ENCODE measurements at places on chromosomes 1 and 21.

DNA sequence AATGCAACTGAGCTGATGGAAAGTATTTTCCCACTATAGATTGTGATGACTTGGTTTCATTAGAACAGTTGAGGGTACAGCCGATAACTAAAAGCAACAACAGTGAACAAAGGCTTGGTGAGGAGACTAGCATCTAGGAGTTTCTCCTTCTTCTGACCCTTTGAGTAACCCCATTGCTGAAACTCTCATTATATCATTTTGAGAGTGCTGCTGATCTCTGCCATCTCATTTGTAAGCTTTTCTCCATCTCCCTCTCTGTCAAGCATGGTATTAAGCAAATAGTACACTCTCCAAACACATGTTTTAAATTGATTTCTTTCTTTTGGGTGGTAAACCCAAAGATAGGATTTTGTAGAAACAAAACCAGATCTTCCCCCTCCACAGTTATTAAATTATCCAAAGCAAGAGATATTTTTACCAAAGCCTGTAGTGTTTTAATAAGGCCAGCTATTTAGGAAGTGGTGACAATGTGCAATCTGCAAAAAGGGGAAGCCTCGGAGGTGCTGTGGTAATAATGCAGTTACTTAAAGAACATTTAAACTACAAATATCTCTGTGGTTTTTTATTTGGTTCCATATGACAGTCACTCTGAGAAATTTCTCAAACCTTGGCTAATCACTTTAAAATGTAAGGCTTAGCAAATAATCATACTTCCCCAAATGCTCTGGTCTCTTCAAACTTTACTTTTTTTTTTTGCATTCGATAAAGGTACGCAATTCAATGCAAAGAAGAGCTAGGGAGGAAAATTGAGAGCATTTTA is 287.5 kb downstream of the HLX start:
- DNase-seq: no peak

- DNase-seq: no peak
Observed at GRCh38 chr1:168640836-168641235, 64.4 kb downstream of the XCL1 start.

DNA sequence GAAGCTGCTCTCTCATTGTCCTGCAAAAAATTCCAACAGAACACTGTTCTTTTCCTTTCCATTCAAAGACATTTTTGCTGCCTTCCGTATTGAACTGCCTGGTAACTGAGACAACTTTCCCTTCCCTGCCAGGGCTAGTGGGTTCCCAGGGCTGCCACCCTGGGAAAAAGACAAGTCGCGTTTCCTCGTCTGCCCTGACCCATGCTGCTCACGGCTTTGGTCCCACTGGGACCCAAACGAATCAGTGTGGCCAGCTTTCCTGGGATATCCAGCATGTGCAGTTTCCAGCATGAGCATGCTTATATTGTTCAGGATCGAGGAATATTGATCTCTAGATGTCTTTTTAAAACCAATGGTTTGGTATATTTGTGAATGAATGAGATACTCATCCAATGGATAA is 18.2 kb downstream of the SOX13 start:
- DNase-seq: no peak

DNA sequence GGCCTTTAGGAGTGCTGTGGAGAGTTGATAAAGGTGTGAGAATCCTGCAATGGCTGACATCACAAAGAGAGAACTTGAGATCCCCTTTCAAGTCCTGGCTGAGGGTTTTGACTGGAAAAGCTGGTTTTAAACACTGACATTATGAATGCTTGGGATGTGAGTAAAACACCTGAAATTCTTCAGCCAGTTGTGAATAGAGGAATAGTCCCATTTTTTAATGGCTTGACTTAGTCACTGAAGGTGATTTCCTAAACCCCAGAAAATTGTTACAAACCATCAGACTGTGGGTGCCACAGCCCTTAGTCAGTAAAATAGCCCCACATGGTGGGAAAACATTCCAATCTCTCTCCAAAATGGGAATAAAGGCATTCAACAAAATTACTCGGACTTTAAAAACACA is 107.7 kb upstream of the LMO4 start:
- DNase-seq: no peak

- DNase-seq: no peak
Observed at GRCh38 chr1:34054920-34055319, 110.1 kb downstream of the CSMD2 start.
